ENCODE measurements at places on chromosomes 3 and 15.

DNA sequence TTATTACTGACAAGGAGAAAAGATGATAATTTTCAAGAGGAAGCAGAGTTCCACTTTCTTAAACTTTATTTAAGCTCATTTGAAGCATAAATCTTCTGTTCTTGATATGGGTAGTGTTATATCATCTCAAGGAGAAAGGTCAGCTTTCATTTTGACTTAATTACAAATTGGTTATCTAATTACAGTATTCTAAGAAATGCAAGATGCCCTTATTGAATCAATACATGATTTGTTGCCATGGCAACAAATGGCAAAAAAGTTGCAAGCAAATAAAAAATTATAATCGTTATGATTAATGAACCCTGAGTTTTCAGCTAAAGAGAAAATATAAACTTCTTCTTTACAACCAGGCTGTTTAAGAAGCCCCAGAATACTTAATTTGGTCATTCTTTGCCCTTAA, 622.7 kb downstream of the RBMS3 start:
- no peak for DNase-seq

- no peak for DNase-seq
Measured at GRCh38 chr15:66968806-66969596, 96.4 kb upstream of the SMAD3 start.

- no peak for DNase-seq
Measured at GRCh38 chr15:85419161-85419560, 38.8 kb downstream of the AKAP13 start.

GRCh38 chr3:71589132-71589531, 5.6 kb upstream of the FOXP1 start:
- DNase-seq = no peak

GRCh38 chr3:57889807-57890206, 118.4 kb upstream of the FLNB start:
- no peak for DNase-seq

DNA sequence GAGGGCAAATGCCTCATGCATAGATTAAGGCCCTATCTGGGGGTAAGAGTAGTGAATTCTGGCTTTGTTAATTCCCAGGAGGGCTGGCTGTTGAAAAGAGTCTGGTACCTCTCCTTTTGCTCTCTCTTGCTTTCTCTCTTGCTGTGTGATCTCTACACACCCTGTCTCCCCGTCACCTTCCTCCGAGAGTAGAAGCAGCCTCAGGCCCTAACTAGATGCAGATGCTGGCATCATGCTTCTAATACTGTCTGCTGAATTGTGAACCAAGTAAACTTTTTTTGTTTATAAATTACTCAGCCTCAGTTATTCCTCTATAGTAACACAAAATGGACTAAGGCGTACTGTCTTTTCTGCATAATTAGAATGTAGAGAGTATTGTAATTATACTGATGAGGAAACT, 908.1 kb downstream of the DIPK2A start:
- DNase-seq = no peak

- no peak for DNase-seq
Measured at GRCh38 chr3:179045719-179046402, 25.7 kb downstream of the ZMAT3 start.

DNA sequence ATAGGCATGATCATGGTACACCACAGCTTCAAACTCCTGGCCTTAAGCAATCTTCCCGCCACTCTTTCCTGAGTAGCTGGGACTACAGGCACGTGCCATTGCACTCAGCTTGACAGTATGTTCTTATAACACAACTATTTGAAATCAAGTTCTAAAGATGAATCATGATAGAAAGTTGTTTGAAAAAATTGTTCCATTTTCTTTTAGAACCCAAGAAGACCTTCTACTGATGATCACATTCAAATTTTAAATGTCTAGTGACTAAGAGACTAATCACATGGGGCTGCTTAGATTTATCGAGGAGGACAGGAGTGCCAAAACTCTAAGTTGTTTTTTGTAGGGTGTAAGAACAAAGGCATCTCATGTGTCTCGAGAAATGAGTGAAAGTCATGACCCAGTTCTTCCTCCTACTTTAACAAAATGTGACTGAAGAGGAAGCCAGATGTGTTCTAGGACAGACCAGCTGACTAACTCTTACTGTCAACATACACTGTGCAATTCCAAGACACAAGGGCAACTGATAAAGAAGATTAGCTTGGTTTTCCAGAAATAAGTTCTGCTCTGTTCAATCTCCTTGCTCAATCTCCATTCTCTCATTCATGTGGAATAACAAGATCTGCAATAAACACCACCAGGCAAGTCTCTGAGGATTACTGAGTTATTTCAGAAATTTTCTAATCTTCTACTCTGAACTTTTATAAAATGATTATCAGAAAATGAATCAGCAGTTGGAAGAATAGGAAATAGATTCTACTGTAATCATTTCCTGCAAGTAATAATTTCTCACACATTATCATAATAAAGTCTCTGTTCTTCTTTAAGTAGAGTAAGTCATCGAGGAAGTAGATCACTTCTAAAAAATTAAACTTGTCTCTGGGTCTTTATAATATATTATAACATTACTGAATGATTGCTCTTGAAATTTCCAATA, 122.6 kb upstream of the CCNL1 start:
- no peak for DNase-seq

GRCh38 chr15:57566834-57567233, 24.9 kb upstream of the MYZAP start:
- DNase-seq = no peak

GRCh38 chr3:39387411-39387975, 4.3 kb downstream of the SLC25A38 start:
- DNase-seq = no peak

- no peak for DNase-seq
Measured at GRCh38 chr3:182979674-182980191, 605 bp downstream of the DCUN1D1 start.

Data from frontal cortex (tissue), 4 donors.